Amniotic stem cell (primary cell): ENCODE measurements at places on chromosomes 7 and 10.

DNA sequence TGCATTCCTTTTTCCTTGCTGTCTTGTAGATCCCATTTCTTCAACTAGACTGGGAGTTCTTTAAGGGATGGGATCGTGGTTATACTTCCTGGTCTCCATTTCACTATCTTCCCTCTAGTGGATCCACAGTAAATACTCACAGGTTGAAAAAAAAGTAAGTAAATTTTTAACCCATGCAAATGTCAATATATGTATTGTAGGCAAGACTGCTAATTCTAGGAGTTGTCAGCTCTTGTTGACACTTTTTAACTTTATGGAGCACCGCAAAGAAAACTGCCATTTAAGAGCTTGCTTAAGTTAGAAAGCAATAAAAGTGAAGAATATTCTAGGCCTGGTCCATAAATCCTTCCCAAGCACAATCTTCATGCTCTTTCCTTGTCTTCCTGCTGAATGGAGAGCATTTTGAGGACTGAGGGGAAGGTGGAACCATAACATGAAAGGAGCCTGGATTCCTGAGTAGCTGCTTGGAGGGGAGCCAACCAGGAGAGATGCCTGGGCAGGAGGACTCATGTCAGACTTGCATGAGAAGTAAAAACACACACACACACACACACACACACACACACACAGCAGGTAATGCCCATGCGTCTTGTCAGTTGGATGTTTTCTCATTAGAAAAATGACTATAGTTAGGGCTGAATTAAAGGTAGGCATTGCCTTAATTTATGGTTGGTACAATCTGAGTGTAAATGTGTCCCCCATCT is 32.2 kb downstream of the VWA2 start:
- DNase-seq: no peak

DNA sequence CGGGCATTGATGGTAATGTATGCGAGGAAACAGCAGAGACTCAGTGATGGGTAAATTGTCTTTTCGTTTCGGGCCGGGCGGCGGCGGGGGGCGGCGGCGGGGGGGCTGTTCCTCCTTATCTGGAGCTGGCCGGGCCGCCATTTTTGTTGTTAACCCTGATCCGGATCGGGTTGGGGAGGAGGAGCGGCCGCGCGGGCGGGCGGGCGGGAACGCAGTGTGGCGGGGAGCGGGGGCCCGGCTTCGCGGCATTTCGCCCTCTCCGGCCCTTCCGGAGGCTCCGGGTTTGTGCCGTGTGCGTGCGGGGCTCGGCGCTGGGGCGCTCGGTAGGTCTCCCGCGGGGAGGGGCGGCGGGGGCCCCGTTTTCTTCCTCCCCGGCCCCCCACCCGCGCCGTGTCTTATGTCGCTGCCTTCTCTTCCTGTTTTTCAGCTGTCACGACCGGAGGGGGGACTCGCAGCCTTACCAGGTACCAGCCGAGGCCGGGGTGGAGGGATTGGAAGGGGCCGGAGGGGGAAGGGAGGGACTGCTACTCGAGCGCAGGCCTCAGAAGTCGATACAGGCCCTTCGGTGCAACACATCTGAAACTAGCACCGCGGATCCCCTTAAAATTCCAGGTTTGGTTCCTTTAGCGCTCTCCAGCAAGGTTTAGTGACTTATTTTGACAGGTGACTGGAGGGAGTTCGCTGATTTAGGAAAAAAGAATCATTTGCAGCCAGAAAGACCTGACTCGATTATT is 820 bp downstream of the WAC start:
- no peak for DNase-seq

DNA sequence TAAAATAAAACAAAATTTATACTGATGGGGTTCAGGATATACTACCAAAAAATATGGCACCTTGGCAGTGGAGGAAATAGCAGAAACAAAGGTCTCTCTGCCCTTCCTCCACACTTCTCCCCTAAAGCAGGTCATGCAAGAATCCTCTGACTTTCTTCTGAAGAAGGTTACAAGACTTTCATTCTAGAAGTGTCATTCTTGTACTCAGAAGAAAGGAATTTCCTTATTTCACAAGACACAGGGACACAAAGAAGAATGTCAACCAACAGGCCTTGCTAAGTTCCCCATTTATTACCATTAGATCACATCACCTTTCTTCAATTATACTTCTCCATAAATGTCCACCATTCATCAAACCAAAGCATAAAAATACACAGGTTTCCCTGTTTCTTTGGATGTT is 470.2 kb downstream of the PAXIP1 start:
- no peak for DNase-seq

- no peak for DNase-seq
These were observed 10.2 kb downstream of the PLEKHA8 start for GRCh38 chr7:30038196-30038980.

DNA sequence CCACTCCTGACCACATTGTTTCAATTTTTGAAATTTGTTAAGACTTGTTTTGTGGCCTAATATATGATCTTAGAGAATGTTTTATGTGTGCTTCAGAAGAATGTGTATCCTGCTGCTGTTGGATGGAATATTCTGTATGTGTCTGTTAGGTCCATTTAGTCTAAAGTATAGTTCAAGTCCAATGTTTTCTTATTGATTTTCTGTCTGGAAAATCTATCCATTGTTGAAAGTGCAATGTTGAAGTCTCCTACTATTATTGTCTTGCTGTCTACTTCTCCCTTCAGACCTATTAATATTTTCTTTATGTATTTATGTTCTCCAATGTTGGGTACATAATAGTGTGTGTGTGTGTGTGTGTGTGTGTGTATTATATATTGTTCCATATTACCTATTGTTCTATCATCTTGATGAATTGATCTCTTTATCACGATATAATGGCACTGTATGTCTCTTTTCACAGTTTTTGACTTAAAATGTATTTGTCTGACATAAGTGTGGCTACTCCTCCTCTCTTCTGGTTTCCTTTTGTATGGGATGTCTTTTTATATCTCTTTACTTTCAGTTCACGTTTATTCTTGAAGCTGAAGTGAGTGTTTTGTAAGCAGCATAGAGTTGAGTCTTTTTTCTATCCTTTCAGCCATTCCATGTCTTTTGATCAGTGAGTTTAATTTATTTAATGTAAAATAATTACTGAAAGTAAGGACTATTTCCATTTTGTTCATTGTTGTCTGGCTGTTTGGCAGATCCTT is 61.3 kb downstream of the AKR1D1 start:
- no peak for DNase-seq

DNA sequence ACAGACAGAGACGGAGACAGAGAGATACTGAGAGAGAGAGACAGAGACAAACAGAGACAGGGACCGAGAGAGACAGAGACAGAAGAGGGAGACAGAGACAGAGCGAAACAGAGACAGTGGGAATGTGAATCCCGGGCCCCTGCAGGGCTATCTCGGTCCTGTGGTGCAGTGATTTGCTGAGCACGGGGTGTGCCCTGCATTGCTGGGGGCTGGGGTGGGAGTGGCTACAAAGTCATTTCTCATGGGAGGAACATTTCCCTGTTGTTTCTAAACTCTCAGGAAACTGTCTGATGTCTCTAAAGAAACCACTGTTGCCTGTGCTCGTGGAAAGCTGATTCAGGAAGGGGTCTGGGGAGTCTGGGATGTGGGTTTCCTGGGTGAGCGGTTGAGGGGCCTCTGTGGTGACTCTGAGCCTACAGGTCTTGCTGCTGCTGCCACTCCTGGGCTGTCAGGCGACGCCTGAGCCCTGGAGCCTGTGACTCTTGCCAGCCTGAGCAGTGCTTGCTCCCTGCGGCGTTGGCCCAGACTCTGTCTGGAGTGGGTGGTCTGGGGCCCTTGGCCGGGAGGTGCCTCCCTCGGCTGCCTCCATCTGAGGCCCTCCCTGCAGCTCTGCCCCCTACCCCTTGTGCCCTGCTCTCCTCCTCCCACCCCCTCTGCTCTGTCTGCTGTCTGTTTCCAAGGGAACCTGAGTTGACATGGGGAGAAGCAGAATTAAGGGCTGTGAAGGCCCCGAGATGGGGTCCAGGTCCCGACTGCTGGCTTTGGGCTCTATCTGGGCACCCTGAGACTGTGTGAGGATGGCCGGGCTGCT is 292.0 kb downstream of the WDR37 start:
- DNase-seq: no peak

DNA sequence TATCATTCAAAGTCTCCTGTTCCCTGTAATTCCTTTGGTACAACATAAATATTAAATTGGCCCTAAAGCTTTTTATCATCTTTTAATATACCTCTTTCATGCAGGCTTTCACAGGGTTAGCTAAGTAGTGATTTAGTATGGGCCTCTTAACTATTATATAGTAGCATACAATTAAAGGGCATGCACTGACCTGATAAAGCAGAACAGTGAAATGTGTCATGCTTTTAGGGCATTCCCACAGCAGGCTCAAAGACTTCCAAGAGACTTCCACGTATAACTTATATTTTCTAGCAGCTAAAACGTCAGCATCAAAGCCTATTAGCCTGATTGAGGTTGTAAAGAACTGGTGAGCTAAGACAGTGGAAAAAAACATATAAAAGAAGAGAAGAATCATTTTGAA is 35.3 kb downstream of the SAMD8 start:
- no peak for DNase-seq

DNA sequence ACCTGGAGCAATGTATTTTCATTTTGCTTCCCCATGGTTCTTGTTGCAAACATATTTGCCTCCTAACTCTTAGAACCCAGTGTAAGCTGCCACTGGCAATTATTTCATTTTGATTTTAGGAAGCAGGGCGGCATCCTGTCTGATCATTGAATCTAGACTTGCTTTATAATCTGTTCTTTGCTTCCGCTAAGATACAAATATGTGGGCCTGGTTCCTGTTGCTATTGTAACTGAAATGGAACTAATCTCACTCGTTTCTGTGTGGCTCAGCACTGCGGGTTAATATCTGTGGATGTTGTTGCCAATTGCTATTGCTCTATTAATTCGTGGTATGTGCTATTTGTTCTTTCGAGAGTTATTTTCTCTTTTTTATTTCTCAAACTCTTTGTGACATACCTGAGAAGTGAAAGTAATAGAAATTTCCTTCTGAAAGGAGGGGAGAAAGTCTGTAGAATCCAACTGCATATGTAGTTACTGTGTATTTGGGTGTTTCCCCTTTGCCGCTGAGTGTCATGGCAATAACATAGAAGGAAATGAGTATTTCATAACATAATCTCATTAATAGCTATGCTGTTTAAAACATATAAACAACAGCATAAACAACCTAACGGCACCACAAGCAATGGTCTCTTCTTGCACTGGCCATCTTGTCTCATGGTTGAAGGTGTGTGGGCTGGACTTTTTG is 62.4 kb downstream of the FZD1 start:
- no peak for DNase-seq

DNA sequence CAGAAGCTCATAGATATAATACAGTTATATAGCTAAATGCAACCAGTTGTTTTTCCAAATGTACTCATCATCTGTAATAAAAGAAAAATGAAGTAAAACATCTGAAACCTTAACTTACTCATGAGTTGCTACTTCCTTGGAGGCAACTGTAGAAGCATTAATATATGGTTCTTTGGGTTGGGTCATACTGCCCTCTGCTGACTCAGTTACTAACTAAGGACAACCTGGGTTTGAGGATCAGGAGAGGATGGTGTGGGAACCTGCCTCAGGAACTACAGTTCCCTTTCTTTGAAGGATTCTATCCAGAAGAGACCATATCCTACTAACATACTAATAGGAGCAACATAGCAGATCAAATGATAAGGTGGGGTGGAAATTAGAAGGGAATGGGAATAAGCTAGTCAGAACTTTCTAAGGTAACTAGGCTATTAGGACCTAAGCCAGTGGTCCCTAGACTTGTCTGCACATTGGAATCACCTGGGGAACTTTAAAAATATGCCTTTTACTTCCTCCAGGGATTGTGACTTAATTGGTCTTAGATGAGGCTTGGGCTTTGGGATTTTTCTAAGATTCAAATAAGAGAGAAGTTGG is 20.7 kb downstream of the COX15 start:
- DNase-seq: peak; percentile 22

GRCh38 chr10:7272008-7272407 is 138.8 kb downstream of the SFMBT2 start:
- DNase-seq: no peak
